Cortex of kidney (tissue), 1 donor: ENCODE measurements at places on chromosomes 7 and 10.

DNA sequence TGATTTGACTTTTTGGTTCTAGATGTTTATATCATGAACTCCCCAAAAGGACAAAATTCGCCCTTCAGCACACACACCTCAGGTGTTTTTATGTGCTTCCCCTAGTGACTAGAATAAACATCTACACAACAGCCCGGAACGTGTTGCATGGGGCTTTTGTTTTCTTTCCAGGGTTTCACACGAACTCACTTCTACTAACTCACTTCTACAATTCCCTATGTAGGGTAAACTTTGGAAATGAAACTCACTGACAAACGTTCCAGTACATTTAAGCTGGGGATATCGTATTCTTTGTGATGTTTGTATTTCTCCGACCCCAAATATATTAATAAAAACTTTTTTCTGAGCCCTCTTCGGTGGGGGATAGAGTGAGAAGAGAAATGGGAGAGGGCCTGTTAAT is 1.4 kb downstream of the TRA2A start:
- no peak for DNase-seq

- no peak for DNase-seq
These were observed 21.6 kb downstream of the SMKR1 start for GRCh38 chr7:129523924-129524323.

DNA sequence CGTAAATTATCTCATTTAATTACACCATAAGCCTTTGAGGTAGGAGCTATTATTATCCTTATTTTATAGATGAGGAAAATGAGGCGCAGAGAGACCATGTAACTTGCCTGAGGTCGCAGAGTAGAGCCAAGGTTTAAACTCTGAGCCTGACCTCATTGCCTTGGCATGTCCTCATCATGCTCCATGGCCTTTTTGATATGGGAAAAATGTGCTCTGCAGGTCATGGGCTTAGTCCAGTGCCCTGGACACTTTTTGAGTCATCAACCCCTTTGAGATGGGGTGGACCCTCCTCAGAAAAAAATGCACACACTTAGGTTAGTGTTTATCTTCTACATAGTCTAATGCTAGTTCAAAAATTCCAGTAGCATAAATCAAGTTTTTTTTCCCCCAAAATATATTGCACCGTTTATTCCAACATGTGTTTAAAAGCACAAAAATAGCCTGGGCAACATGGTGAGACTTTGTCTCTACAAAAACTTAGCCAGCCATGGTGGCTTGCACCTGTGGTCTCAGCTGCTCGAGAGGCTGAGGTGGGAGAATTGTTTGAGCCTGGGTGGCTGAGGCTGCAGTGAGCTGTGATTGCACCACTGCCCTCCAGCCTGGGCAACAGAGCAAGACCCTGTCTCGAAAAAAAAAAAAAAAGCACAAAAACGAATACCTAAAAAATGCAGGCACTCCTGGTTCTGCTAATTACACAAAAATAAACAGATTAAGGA is 28.6 kb upstream of the TMEM178B start:
- DNase-seq, result no peak

DNA sequence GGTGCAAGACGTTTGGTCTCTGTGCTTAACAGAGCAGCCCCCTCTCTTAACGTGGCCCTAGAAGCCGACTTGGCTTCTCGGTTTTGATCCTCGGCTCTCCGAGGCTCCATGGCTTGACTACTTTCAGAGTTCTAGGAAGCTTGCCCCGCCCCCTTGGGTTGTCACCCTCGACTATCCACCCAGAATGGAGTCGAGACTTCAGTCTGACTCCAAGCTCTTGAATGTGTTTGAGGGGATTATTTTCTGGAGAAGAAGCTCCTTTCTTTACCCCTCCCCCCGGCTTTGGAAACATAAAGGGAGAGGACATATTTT is 448 bp downstream of the SEC24C start:
- no peak for DNase-seq

- no peak for DNase-seq
These were observed 229.0 kb downstream of the STK31 start for GRCh38 chr7:23938937-23939552.

GRCh38 chr7:1369916-1370657 is 89.2 kb downstream of the MICALL2 start:
- DNase-seq, result no peak

DNA sequence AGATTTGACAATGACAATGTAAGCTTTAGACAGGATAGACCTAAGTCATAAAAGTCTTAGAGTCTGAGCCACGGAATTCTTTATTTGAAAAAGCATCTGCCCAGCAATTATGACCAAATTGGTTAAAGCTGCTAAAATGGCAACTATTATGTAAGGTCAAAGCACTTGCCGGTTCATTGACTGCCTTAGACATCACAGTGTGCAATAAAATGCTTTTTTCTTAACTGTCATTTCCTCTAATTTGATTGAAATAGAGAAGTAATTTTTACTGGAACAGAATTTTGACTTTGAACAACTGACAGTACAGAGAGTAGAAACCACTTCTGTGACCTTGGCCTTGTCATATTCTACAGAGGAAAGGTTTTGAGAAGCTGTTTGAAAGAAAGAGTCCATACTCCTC is 142.9 kb downstream of the THSD7A start:
- no peak for DNase-seq

GRCh38 chr10:63114031-63114814 is 18.9 kb upstream of the NRBF2 start:
- DNase-seq, result no peak

DNA sequence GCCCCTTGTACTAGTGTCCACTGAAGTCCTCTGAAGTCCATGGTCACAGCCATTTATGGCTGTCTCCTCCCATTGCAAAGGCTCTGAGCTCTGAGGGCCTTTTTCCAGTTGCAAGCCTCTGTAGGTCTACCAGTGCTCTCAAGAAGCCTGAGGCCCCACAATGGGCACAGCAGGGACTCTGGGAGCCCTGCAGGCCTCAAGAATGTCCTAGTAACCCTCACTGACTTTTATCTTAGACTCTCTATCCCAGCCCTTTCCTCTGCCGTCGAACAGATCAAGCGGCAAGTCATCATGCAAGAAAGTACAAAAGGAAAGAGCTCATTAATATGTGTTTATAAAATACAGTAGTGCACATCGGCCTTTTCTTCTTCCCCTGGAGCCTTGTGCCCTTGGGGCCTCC is 23.4 kb downstream of the VWA2 start:
- DNase-seq, result no peak
